Astrocyte (in vitro differentiated cells and primary cell): ENCODE measurements at places on chromosomes 11 and 22. TPM values are rescaled to one million over a fixed set of nuclear protein-coding genes. Genes with fewer than 3 reads are reported as not detected.

DNA sequence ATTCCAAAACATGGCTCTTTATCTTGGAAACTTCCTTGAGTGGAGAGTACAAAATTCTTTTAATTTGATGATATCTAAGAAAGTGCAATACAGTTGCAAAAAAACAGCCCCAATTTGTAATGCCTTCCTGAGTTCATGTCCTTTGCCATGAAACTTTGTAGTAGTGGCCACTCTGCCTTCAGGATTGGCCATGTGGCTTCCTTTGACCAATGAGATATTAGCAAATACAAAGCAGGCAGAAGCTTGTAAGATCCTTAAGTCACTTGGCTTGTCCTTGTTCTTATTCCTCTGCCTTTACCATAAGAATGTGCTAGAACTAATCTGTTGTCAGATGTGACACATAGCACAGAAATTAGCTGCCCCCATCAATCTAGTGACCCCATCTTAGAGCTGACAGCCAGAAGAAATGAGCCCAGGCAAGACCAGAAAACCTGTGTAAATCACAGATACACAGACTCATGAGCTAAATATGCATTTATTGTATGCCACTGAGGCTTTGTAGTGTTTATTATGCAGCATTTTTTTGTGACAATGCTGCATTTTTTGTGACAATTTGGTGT, 29.8 kb upstream of the BLID start:
- H3K36me3 ChIP-seq: peaks cover 74% of the 10 kb centered on the region
- peaks cover 61% of the 10 kb centered on the region for H3K4me1 ChIP-seq
- H3K4me3 ChIP-seq: no peak overlapping the region
- H3K27me3 ChIP-seq: no peaks in the 10 kb centered on the region
- H3K27ac ChIP-seq: peak overlapping the region; percentile 64

DNA sequence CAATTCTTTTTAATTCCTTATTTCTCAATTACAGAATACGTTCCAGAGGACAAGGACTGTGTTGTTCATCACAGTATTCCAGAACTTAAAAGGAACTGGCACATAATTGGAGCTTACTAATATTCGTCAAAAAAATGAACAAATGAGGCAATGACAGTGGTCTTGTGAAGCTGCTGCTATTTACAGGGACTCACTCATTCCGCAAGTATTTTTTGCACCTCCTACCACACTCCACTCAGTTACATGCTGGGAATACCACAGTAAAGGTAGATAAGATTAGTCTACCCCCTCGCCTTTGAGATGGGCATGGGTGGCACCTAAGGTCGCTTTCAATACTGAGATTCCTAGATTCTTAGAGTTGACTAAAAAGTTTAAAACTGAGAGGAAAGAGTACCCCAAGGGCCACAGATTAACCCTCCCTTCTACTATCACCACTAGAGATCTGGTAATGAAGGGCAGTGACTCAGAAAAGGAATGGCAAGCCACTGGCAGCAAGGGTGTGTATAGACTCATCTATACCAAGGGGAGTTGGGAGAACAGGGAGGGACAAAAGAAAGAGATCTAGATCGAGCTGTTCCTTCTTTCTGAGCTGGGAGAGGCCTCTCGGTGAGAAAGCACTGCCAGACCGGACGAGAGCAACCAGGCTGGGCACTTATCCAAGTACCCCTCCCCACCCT, 85.0 kb downstream of the RPL27A start:
- no peak overlapping the region for H3K4me3 ChIP-seq
- DNase-seq: peak; percentile 84
- no peaks in the 10 kb centered on the region for H3K36me3 ChIP-seq
- no peaks in the 10 kb centered on the region for H3K27me3 ChIP-seq

DNA sequence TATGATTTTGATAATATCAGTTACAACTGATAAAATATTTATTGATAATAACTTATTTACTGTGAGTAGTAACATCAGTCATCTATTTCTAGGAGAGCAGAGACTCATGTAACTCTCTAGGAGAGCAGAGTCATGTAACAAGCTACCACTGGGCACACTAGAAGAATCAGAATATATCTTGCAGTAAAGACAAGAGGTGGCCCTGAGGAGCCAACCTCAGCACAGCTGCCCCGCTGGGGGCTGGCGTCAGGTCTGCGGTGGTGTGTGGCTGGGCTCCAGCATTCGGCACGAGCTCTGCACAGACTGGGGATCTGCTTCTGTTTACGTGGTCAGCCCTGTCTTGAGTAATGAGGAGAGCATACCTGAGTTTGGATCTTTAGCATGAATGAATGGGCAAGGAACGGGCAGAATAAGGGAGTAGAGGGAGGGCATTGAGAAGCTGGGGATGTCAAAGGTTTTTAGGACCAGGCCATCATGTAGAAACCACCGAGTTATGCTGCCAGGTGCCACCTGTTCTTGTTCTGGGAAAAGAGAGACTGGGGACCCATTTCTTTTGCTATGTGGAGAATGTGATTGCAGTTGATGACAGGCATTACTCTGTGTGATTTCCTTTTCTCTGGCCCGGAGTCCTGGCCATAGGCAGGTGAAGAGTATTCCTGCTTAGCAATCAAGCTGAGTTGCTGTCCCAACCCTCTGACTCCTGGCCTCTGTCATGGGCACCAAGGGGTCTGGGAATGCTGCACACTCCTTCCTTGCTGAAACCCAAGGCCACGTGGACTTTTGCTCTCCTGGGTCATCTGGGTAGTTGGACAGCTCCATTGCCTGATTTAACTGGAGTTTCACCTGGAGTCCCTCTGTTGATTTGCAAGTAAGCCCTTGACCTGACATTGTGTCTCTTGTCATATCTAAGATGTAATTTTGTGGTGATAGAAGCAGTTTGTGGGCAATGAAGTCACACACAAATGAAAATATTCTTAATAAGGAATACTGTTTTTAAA, 50.9 kb upstream of the HEPHL1 start:
- no peaks in the 10 kb centered on the region for H3K36me3 ChIP-seq
- no peak for DNase-seq
- no peaks in the 10 kb centered on the region for H3K4me1 ChIP-seq
- peaks cover 5% of the 10 kb centered on the region for H3K27me3 ChIP-seq
- no peak overlapping the region for H3K4me3 ChIP-seq
- H3K27ac ChIP-seq: no peak overlapping the region

DNA sequence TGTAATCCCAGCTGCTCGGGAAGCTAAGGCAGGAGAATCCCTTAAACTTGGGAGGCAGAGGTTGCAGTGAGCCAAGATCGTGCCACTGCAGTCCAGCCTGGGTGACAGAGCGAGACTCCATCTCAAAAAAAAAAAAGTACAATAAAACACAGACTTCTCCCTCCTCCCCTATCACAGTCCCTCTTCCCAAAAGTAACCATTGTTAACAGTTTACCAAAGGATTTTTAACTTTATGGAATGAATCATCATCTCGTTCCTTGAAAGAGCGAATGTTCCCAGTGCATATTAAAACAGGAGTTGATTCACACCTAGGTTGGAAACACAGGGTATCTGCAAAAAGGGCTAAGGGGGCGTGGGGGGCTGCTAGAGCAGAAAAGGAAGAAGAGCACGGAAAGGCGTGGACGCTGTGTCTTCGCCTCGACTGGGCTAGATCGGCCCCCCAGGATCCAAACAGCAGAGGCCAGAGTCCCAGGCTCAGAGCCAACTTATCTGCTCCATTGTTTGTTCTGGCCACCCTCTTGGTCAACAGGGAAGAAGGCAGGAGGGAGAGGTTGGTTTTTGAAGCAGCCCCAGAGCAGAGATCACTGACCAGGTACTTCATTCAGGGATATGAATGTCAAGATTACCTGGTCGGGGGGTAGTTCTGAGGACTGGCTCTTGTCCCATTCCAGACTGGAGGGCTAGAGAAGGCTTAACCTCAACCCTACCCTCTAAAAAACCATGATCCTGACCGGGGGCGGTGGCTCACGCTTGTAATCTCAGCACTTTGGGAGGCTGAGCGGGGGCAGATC, 2.1 kb upstream of the AHNAK start:
- H3K27ac ChIP-seq: no peak overlapping the region
- no peaks in the 10 kb centered on the region for H3K27me3 ChIP-seq
- H3K4me1 ChIP-seq: peaks cover 44% of the 10 kb centered on the region
- H3K36me3 ChIP-seq: no peaks in the 10 kb centered on the region
- DNase-seq: peak; percentile 31
- H3K4me3 ChIP-seq: no peak overlapping the region

GRCh38 chr11:65609229-65609628, 4.8 kb downstream of the MAP3K11 start:
- peaks cover 18% of the 10 kb centered on the region for H3K36me3 ChIP-seq
- no peak for DNase-seq
- H3K27ac ChIP-seq: no peak overlapping the region
- H3K4me3 ChIP-seq: no peak overlapping the region
- H3K27me3 ChIP-seq: no peaks in the 10 kb centered on the region

DNA sequence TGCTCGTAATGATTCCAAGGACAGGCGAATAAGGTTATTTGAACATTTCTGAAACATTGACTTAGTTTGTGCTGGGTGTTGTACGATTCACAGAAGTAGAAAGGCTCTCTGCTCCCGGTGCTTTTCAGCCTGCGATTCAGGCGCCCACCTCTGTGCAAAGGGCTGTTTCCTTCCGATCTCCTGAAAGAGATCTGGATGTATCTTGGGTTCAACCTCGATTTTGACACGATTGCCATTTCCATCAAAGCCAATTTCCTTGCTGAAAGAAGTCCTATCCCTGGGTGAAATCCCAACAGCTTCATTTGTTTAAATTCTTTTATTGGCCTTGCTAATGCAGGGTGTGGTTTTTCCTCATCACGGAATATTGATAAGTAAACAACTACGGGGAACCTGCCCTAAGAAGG, 1.1 kb upstream of the ZC3H12C start:
- H3K27me3 ChIP-seq: no peaks in the 10 kb centered on the region
- H3K36me3 ChIP-seq: no peaks in the 10 kb centered on the region
- H3K27ac ChIP-seq: peak overlapping the region; percentile 45
- H3K4me1 ChIP-seq: no peaks in the 10 kb centered on the region
- DNase-seq: no peak

DNA sequence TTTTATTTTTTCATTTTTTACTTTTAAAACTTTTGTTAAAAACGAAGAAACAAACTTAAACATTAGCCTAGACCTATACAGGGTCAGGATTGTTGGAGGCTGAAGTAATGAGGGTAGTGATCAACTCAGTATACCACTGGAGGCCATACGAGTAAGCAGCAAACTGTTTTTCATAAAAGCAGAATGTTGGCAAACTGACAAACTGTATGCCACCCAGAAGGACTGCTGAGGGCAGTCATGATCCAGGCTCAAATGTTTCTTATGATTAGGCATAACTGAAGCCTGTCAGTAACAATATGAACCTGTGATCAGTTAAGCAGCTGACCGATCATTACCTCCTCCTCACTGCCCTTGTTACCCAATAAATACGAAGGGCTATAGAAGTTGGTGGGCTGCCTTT, 10.2 kb upstream of the SC5D start:
- peaks cover 22% of the 10 kb centered on the region for H3K27me3 ChIP-seq
- H3K36me3 ChIP-seq: no peaks in the 10 kb centered on the region
- no peak overlapping the region for H3K27ac ChIP-seq
- H3K4me3 ChIP-seq: no peak overlapping the region
- DNase-seq: no peak
- no peaks in the 10 kb centered on the region for H3K4me1 ChIP-seq

DNA sequence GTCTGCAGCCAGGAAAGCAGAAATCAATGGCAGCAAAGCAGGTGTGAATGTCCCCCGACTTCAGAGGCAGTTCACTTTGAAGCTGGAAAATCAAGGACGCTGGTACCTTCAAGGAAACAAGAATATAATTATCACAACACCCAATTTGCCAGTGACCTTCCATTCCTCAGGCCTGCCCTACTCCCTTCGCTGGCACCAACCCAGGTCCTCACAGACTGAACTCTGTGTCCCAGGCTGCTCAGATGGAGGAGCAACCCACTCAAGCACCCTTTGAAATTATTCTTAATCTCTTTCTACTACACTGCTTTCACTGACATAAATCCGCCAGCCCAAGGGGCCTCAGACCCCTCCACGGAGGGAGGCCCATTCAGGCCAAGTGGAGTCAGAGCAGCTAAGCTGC, 64.7 kb upstream of the WT1 start:
- no peaks in the 10 kb centered on the region for H3K27me3 ChIP-seq
- H3K27ac ChIP-seq: no peak overlapping the region
- no peaks in the 10 kb centered on the region for H3K4me1 ChIP-seq
- H3K36me3 ChIP-seq: no peaks in the 10 kb centered on the region
- no peak overlapping the region for H3K4me3 ChIP-seq

DNA sequence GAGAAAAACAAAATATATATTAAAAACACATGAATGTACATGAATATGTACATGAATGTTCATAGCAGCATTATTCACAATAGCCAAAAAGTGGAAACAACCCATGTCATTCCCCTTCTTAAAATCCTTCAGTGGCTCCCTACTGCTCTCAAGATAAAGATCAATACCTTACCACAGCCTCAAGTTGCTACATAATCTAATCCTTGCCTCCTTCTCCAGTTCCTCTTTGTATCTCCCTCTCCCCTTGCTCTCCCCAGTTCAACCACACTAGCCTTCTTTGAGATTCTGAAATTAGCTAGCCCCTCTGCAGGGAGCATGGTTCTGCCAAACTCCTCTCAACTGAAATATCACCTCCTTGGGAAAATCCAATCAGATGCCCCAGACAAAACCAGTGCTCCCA, 28.1 kb downstream of the MTMR2 start:
- no peak overlapping the region for H3K27ac ChIP-seq
- no peaks in the 10 kb centered on the region for H3K36me3 ChIP-seq
- H3K4me3 ChIP-seq: no peak overlapping the region
- DNase-seq: no peak
- H3K27me3 ChIP-seq: no peaks in the 10 kb centered on the region
- H3K4me1 ChIP-seq: peaks cover 4% of the 10 kb centered on the region

DNA sequence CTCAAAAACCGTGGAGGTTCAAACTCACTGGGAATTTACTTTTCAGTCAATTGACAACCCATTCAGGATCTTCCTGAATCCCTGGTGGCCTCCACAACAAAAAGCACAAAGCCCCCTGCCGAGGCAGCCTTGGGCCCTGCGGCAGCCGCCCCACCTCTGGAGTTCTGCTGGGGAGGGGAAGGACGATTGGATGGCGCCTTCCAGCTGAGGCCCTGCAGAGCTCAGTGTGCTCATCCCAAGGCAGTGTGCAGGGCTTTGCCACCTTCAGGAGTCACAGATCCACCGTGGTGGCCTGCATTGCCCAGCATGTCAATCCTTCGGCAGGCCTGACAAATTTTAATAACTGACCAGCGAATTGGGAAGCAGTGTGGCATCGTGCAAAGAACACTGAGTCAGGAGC, 7.4 kb downstream of the ZFTA start:
- H3K4me1 ChIP-seq: peaks cover 13% of the 10 kb centered on the region
- DNase-seq: no peak
- H3K27ac ChIP-seq: no peak overlapping the region
- no peak overlapping the region for H3K4me3 ChIP-seq
- H3K27me3 ChIP-seq: no peaks in the 10 kb centered on the region
- peaks cover 9% of the 10 kb centered on the region for H3K36me3 ChIP-seq

DNA sequence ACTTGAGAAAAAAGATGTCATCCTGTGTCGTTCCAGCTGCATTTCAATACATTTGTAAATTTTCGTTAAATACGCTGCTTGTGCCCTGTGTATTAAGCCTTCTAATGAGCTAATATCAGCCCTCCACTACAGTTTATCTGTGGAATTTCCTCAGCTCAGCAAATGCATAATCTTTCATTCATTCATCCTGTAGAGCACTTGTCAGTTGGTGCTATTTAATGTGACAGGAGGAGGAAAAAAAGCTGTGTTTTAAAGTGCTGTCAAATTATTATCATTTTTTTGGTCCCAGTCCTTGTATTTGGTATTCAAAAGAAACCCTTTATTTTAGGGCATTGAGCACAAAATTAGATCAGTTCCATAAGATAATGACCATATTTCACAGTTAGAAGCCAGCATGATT, 184.7 kb downstream of the FAT3 start:
- no peak overlapping the region for H3K4me3 ChIP-seq
- H3K4me1 ChIP-seq: no peaks in the 10 kb centered on the region
- H3K27me3 ChIP-seq: no peaks in the 10 kb centered on the region

Gene RAB38
- 3.2 TPM in 2 replicates for total RNA-seq

Gene HPX
- 1.7 and 1.9 TPM in 2 replicates for total RNA-seq

Gene P4HA3
- total RNA-seq: 3.3 and 5.0 TPM in 2 replicates

Gene PI4KA
- total RNA-seq: 35.9 and 37.3 TPM in 2 replicates

Gene CARD18
- total RNA-seq: not detected in 2 replicates
